ENCODE measurements at places on chromosomes 3 and 15. TPM values are rescaled to one million over a fixed set of nuclear protein-coding genes. Genes with fewer than 3 reads are reported as not detected.
A peak's percentile ranks its signal among the peaks of the same experiment; 100 is the strongest.

The AMT gene
- 1.3 TPM for total RNA-seq

DNA sequence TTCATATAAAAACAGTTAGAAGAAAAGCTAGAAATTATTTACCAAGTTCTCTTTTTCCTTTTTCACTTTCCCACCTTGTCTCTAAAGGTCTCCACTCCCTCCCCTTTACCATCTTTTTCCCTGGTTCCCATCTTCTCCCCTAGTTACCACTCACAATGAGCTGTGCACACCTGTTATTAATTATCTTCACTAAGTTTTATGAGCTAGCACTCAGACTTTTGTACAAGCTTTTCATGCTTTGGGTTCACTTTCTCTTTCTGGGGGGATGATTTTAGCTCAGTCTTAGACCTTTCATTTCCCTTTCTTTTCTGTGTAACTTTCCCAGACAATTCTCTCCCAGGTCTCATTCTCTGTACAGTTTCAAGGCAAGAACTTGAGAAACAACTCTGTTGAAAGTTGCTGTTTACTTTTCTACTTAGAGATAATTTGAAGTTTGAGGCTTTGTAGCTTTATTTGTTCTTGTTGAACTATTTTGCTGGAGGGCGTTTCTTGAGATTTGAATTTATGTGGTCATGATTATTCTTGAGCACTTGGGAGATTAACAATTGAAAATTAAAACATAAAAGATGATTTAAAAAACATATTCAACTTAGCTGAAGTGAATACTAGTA lies 24.0 kb upstream of the AADAC start:
- DNase-seq, result peak; percentile 48

DNA sequence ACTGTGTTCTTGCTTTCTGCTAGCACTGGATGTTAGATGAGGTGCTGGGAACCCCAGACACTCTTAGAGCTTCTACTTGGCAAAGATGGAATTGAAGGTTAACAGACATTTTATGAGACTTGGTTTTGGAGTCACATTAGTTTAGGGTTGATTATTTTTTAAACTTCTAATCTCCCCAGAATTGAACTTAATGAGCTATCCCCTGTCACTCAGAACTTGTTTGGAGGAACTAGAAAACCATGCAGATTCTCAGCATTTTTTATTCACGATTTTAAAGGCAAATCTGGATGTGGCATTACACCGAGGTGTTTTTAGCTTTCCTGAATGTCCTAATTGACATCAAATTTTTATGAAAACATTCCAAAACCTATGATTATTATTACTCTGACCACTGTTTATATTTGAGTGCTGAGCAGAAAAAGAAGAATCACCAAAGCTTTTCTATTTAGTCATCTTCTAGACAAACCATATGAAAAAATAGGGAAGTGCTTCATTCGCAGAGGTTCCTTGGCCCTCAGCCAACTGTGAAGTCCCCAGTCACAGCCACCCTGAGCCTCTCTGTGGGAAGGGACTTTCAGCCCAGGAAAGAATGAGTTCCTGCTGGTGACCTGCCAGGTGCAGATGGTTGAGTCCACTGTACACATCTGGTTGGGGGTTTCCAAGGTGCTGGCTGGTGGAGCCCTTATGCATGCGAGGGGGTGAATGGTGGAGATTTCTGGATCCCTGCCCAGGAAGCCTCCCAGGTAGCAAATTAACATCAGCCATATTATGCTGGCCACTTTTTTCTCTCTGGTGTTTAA lies 196.0 kb upstream of the TOPAZ1 start:
- no peak for DNase-seq

DNA sequence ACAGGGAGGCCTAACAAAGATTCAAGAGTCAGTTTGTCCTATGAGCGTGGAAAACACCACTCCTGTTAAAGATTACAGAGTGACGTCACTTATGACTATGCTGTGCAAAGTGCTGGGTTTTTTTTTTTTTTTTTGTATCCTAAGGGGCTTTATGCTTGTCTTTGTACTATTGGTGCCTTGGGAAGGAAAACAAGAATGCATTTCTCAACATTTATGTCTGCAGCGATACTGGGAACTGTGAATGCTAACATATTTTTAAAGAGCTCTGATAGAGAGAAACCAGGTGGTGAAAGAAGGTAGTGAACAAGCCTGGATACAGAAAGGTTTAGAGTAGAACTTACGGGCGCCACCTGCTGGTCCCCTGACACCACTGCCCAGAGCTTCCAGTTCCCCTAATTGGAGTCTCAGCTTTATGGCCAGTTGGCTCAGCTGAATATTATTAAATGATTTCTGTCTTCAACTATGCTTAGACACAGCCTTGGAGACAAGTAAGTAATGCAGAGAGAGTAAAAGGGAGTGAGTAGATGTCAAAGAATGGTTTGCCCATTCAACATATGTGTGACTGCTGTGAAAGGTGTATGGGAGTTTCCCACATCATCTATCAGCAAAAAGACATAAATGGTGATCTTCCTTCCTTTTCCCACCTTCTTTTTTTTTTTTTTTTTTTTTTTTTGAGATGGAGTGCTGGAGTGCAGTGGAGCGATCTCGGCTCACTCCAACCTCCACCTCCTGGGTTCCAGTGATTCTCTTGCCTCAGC lies 807.9 kb upstream of the CFAP20DC start:
- peak; percentile 88 for DNase-seq

GRCh38 chr3:103218146-103218545 lies 783.3 kb downstream of the ZPLD1 start:
- no peak for DNase-seq

The COL6A5 gene
- total RNA-seq, result under 0.01 TPM

- DNase-seq, result no peak
Observed at GRCh38 chr3:111862974-111863373, 3.9 kb downstream of the PHLDB2 start.

DNA sequence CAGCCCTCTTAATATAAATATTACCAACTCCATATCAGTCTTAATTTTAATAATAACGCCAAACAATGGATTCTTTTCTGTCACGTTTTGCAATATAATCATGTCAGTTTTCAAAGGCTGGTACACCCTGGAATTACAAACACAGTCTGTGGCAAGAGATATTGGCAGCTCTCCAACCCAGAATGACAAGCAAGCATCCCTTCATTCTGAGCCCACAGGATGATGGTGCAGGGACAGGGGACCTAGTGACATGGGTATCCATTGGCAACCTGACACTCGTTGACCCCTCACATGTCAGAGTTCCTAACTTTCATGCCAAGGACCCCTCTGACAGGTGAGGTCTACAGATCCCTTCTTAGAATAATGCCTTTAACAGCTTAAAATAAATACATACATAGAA lies 154.5 kb upstream of the TSC22D2 start:
- DNase-seq, result no peak

DNA sequence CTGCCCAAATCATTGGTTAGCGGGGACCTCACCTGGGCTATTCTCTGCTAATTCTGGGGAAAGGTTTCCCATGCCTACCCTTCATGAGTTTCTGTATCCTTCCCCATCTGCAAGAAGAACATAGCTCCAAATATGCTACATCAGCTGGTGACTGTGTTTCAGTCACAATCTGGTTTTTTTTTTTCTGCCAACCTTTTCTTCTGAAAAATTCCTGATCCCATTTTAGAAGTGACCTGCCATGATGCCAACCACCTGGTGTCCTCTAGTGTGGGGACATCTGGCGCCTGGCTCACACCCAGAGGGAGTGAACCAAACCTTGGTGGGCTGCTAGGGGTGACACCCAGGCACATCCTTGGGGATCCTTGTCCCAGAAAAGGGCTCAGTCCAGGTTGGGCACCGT lies 76.1 kb downstream of the CHRD start:
- no peak for DNase-seq
